ENCODE measurements at places on chromosomes 3 and 15. TPM values are rescaled to one million over a fixed set of nuclear protein-coding genes. Genes with fewer than 3 reads are reported as not detected.
A peak's percentile ranks its signal among the peaks of the same experiment; 100 is the strongest.

KCTD6 gene
- 22.8 TPM for total RNA-seq

FYTTD1 gene
- total RNA-seq, result 24.7 TPM

ASTE1 gene
- 8.9 TPM for total RNA-seq

SH2D7 gene
- not detected for total RNA-seq

TASOR gene
- 58.6 TPM for total RNA-seq

P2RY14 gene
- total RNA-seq, result not detected

ANXA2 gene
- total RNA-seq, result 202 TPM

HGD gene
- total RNA-seq, result not detected

KIF7 gene
- 13.4 TPM for total RNA-seq

- H3K36me3 ChIP-seq, result no peaks in the 10 kb centered on the region
- no peaks in the 10 kb centered on the region for H3K4me1 ChIP-seq
Measured at GRCh38 chr15:85116925-85117646, 135.4 kb downstream of the PDE8A start.

DNA sequence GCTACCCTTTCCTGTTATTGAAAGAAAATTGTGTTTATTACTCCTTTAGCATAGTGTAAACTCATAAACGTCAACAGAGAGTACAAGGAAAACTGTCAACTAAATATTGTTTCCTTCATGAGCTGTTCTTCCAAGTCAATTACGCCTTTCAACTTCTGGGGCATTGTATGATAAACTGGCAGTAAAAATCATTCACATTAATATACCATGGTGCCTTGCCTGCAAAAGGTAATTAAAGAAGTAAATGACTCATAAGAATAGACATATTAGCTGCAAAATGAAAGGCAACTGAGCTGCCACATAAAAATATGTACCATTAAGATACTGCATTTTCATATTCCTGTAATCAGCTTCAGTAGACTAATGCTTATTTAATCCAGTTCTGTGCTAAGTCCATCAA lies 447.3 kb downstream of the FOXP1 start:
- DNase-seq, result no peak
- H3K4me3 ChIP-seq, result no peak overlapping the region
- no peak overlapping the region for H3K27ac ChIP-seq
- H3K36me3 ChIP-seq, result no peaks in the 10 kb centered on the region
- no peaks in the 10 kb centered on the region for H3K27me3 ChIP-seq
- H3K4me1 ChIP-seq, result peaks cover 64% of the 10 kb centered on the region

- peaks cover 40% of the 10 kb centered on the region for H3K27me3 ChIP-seq
- H3K4me1 ChIP-seq, result peaks cover 29% of the 10 kb centered on the region
- DNase-seq, result peak; percentile 88
- H3K36me3 ChIP-seq, result no peaks in the 10 kb centered on the region
- no peak overlapping the region for H3K27ac ChIP-seq
- H3K4me3 ChIP-seq, result peak overlapping the region; percentile 74
Measured at GRCh38 chr3:73624017-73624820, 522 bp downstream of the PDZRN3 start.

DNA sequence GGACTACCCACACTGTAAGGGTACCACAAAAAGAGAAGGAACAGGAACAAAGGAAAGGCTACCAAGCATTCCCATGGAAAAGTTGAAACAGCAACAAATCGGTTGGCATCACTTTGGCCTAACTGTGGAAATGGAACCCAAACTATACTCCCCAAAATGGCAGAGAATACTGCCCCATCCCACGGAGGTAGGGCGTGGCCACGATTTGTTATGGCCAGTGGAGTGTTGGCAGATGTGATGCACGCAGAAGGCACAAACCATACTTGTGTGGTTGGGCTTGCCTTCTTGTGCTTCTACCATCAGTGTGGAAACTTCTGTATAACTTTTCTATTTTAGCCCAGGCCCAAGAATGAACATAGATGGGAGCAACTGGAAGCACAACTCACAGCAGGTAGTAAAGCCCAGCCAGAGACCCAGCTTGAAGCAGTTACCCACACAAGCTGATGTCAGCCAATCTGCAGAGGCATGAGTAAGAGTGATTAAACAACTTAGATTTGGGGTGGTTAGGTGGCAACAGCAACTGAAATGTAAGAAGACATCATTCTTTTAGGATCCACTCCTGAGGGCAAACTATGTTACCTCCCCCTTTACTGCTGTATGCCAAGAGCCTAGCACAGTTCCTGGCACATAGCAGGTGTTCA lies 64.1 kb downstream of the BTD start:
- peaks cover 30% of the 10 kb centered on the region for H3K4me1 ChIP-seq
- H3K27ac ChIP-seq, result no peak overlapping the region
- H3K36me3 ChIP-seq, result peaks cover 4% of the 10 kb centered on the region
- H3K4me3 ChIP-seq, result no peak overlapping the region

DNA sequence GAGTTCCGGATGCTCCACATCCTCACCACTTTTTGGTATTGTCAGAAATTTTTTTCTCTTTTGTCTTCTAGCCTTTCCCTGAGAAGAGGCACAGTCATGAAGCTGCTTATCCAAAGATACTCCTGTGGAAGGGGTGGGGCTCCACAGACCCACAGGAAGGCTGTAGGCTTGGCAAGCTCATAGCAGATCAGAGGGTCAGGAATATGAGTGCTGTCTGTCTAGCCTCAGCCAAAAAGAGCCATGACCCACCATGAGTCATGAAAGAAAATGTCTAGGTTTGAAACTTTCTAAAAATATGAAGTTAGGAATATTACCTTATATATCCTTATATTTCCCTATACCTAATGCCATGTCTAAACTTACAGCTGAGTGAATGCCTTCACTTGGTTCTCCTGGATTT lies 118.2 kb upstream of the THBS1 start:
- H3K4me1 ChIP-seq, result no peaks in the 10 kb centered on the region
- H3K27ac ChIP-seq, result no peak overlapping the region
- H3K36me3 ChIP-seq, result no peaks in the 10 kb centered on the region
- no peak for DNase-seq

DNA sequence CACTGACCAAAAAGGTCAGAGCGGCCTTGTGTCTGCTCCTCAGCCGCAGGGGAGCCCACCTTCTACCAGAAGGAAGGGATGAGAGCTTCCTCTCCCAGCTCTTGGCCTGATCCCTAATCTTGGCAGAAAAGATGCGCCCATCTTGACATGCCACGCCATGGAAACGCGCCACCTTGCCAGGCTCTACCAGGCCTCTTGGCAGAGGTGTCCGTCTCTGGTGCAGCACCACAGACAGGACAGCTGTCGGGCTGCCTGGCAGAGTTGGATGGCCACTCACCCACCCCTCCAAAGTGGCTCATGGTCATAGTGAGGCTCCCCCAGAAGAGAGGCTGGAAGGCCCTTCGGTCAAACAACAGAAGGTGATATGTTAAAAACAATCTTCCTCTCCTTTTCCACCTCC lies 105.2 kb downstream of the LIPC start:
- H3K4me1 ChIP-seq, result no peaks in the 10 kb centered on the region
- H3K27me3 ChIP-seq, result no peaks in the 10 kb centered on the region
- H3K4me3 ChIP-seq, result no peak overlapping the region

DNA sequence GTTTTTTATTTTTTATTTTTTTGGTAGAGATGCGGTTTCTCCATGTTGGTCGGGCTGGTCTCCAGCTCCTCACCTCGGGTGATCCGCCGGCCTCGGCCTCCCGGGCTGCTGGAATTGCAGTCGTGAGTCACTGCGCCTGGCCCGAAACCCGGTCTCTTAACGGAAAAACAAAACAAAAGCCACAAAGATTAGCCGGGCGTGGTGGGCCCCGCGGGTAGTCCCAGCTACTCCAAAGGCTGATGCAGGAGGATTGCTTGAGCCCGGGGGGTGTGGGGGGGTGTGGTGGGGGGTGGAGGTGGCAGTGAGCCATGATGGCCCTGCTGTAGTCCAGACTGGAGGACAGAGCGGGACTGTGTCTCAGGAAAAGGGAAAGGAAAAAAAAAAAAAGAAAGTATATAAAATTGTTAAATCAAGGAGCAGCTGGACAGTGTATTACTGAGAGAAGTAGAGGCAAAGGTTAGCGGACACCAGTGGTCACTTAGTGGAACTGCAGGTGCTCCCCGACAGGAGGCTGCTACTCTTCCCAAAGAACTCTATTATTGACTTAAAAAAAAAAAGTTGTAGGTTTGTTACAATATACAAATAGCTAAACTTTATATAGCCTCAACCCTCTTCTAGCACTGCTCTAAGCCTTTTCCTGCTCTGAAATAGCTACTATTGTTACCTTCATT lies 30.3 kb upstream of the TUBGCP5 start:
- H3K36me3 ChIP-seq, result no peaks in the 10 kb centered on the region
- no peak overlapping the region for H3K27ac ChIP-seq
- H3K27me3 ChIP-seq, result no peaks in the 10 kb centered on the region
- peak; percentile 60 for DNase-seq
- H3K4me3 ChIP-seq, result no peak overlapping the region

DNA sequence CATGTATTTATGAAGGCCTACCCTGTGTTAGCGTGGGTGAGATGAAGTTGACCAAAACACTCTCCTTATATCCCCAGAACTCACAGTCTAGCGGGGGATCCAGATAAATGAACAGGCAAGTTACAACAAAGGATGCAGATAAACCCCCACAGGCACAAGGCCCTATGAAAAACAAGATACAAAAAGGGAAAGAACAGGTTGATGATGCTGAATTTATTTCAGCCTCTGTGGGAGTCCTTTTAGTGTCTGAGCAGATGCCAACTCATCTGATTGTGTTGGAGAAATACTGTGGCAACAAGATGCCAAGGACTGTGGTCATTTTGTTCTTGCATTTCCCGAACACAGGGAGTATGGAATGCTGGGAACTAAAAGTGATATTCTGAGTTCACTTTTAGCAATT lies 300.0 kb downstream of the CHST2 start:
- no peaks in the 10 kb centered on the region for H3K36me3 ChIP-seq
- H3K4me1 ChIP-seq, result no peaks in the 10 kb centered on the region
- no peak overlapping the region for H3K27ac ChIP-seq
- H3K4me3 ChIP-seq, result no peak overlapping the region

DNA sequence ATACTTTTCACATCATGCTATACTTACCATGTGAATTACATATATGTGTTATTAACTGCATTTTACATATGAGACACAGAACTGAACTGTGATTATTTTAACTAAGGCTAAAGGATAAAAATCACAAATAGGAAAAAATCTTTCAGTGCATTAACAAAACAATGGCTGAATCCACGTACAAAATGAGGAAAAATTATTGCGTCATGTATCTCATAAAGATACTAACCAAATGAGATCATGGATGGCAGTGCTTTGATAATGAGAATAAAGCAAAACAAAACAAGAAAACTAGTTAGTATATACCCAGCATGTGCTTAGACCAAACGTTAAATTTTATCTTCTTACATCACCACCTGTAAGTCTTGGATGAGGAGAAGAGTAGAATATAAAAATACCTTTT lies 66.0 kb downstream of the SCAPER start:
- no peak overlapping the region for H3K4me3 ChIP-seq
- H3K4me1 ChIP-seq, result peaks cover 3% of the 10 kb centered on the region
- no peaks in the 10 kb centered on the region for H3K27me3 ChIP-seq
- DNase-seq, result no peak
- H3K36me3 ChIP-seq, result no peaks in the 10 kb centered on the region
- H3K27ac ChIP-seq, result no peak overlapping the region

GRCh38 chr15:44215594-44215993 lies 20.5 kb upstream of the FRMD5 start:
- DNase-seq, result no peak
- H3K27me3 ChIP-seq, result no peaks in the 10 kb centered on the region
- H3K36me3 ChIP-seq, result no peaks in the 10 kb centered on the region

GRCh38 chr3:16252243-16252978 lies 12.3 kb downstream of the DPH3 start:
- DNase-seq, result no peak
- H3K36me3 ChIP-seq, result no peaks in the 10 kb centered on the region
- H3K4me3 ChIP-seq, result no peak overlapping the region
- H3K4me1 ChIP-seq, result no peaks in the 10 kb centered on the region

- H3K27ac ChIP-seq, result no peak overlapping the region
- H3K27me3 ChIP-seq, result no peaks in the 10 kb centered on the region
- DNase-seq, result peak; percentile 60
Measured at GRCh38 chr3:68878322-68878721, 54.0 kb downstream of the TAFA4 start.

GRCh38 chr15:68303560-68304436 lies 26.3 kb downstream of the FEM1B start:
- H3K4me1 ChIP-seq, result peaks cover 33% of the 10 kb centered on the region
- H3K4me3 ChIP-seq, result no peak overlapping the region
- no peaks in the 10 kb centered on the region for H3K27me3 ChIP-seq

GRCh38 chr3:153830552-153830951 lies 290.6 kb upstream of the ARHGEF26 start:
- DNase-seq, result no peak
- H3K27me3 ChIP-seq, result no peaks in the 10 kb centered on the region
- no peaks in the 10 kb centered on the region for H3K36me3 ChIP-seq
- H3K27ac ChIP-seq, result no peak overlapping the region

DNA sequence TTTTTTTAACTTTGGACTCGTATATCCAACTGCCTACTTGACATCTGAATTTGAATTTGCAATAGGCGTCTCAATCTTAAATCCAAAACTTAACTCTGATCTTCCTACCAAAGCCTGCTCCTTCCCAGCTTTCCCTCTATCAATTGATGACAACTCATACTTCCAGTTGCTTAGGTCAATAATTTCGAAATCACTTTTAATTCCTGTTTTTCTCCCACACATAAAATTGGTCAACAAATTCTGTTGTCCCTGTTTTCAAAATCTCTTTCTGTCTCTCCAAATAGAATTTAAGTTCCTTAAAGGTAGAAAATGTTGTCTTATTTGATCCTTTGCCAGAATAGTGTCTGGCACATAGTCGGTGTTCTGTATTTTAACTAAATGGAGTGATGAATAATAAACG lies 332.4 kb downstream of the SATB1 start:
- no peak overlapping the region for H3K4me3 ChIP-seq
- H3K27me3 ChIP-seq, result no peaks in the 10 kb centered on the region
- peaks cover 8% of the 10 kb centered on the region for H3K4me1 ChIP-seq
- H3K27ac ChIP-seq, result no peak overlapping the region
- no peaks in the 10 kb centered on the region for H3K36me3 ChIP-seq
- DNase-seq, result no peak

DNA sequence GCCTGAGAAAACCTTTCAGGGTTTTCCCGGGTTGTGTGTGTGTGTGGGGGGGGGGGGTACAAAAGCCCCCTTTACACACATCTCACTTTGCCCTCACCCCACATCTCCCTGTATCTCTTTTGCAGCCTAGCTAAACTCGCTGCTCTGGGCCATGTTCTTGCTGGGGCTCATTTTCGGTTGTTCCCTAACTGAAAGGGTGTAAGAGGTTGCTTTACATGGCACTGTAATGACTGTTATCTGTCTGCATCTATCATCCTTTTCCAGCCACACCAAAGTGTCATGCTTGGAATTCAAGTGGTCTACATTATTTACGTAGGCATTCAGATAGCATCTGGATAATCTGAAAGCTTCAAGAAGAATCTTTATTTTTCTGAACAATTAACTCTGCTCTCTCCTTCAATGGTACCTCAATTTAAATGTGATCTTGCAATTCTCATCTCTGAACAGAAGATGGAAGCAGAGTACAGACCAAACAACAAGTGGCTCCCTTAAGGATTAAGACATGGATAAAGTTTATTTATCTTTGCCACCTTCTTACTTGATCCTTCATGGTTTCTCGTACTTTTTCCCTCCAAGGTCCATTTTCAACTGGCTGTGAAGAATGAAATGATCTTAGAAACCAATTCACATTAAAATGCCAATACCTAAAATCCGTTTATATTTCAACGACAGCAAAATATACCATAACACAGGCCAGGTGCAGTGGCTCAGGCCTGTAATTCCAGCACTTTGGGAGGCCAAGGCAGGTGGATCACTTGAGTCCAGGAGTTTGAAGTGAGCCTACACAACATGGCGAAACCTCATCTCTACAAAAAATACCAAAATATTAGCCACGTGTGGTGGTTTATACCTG lies 34.9 kb downstream of the DCLK3 start:
- no peaks in the 10 kb centered on the region for H3K27me3 ChIP-seq
- no peaks in the 10 kb centered on the region for H3K36me3 ChIP-seq
- H3K27ac ChIP-seq, result no peak overlapping the region
- H3K4me1 ChIP-seq, result no peaks in the 10 kb centered on the region
- no peak overlapping the region for H3K4me3 ChIP-seq
